ENCODE measurements at places on chromosomes 16 and 17.

- DNase-seq = no peak
These were observed 24.6 kb upstream of the RPH3AL start for GRCh38 chr17:376936-377863.

DNA sequence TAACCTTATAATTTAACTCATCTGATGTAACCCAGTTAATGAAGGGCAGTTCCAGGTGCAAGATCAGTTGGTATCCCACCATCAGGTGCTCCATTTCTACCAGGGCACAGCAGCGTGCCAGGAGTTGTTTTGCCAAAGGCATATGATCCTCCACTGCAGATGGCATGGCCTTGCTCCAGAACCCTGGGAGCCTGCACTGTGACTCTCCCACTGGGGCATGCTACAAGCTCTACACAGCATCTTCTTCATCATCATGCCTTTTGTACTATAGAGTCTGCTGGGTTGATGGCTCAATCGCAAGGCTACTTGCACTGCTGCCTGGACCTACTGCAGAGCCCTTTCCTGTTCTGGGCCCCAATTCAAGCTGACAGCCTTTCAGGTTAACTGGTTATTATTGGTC is 11.3 kb upstream of the MAPT start:
- DNase-seq = no peak

GRCh38 chr17:29914819-29915537 is 15.1 kb downstream of the SSH2 start:
- no peak for DNase-seq

GRCh38 chr16:15493466-15494180 is 59.2 kb downstream of the BMERB1 start:
- no peak for DNase-seq

DNA sequence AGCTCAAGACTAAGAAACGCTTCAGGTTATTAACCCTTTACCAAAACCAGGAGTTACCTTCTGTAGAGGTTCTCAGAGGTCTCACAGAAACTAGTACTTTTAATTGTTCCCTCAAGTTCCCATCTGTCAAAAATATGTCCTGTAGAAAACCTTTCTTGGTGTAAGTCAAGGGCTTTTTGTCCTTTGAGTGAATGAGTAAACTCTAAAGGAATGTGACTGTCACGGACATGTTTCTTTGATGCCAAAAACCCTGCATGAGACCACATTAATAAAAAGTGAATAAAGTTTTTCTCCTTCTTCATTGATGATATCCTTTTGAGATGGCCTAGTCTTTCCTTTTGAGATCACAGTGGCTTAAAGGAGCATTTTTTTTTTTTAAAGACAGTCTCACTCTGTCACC is 102.9 kb downstream of the NLK start:
- no peak for DNase-seq

DNA sequence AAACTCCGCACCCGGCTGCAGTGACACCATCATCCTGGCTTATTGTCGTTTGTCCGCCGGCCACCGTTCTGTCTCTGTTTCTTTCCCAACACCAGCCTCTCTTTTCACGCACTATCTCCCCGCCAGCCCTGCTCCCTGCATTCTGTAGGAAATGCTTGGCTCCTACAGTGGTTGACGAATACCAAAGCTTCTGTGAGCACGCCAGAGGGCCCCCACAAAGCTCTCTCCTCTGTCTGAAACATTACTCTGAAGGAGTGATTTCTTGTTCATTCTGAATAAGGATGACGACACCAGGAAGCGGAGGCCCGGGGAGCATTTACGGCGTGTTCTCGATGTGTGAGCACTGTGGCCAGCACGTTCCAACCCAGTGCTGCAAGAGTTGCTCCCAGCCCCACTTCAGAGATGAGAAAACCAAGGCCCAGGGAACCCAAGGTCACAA is 58.8 kb downstream of the ADCY9 start:
- no peak for DNase-seq

GRCh38 chr16:55147396-55147795 is 176.6 kb upstream of the IRX6 start:
- DNase-seq = no peak

- DNase-seq = no peak
These were observed 220.1 kb downstream of the FOXL1 start for GRCh38 chr16:86798247-86799041.

- no peak for DNase-seq
These were observed 74.4 kb downstream of the SHISA9 start for GRCh38 chr16:12975766-12976165.

DNA sequence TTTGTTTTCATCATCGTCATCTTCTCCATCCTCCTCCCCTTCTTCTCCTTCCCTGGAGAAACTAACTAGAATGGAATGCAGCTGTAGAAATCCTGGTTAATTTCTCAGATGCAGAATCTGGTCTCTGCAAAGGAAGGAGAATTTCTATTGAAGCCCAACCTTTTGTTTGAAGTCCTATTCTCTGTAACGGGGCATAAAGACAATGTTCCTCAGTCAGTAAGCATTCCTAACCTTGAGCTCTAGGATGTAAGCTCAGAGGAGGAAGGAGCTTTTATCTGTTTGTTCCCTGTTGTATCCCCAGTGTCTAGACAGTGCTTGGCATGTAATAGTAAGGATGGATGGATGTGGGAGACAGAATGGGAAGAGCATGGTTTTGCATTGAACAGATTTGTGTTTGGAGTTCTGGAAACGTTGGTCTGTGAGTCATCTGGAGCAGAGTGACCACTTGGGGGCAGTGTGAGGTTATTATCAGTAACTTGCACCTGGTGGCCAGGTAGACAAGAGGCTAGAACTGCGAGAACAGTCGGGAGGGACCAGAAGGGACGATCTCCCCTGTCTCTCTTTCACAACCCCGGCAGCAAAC is 363.7 kb downstream of the SNX29 start:
- no peak for DNase-seq

GRCh38 chr16:4869147-4869805 is 22.0 kb downstream of the UBN1 start:
- DNase-seq = no peak

DNA sequence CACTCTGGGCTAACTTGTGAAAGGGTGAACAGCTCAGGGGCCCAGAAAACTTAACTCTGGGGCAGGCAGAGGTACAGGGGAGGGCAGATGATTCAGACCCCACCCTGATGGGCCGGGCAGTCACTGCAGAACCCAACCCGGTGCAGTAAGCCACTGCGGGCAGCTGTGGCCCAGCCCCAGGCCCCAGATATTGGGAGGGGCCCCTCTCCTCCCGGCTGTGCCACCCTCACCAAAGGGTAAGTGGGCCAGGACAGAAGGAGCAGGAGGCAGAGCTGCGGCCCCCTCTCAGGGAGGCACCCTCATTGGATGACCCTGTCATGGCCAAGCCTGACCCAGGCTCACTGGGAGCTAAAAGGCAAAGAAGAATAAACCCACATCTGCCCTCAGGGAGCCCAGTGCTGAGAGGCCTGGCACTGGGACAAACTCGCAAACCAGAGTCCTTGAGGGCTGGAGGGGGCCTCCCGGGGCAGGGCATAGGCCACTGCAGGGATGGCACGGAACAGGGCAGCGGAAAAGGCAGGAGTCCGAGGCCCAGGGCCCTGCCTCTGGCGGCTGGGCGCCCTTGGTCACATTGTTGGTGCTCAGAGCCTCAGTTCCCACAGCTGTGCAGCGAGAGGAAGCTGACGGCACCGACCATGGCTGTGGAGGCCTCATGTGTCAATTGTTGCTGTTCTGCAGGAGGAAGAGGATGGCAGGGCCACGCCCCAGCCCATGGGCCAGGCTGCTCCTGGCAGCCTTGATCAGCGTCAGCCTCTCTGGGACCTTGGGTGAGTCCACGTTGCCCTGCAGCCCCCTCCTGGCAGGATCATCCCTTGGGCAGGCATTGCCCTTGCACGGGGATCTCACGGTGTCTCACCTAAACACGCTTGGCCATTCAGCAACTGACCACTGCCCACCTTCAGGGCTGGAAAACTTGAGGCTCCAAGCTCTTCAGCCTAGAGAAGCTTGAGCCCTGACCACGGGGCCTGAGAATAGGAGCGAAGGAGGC is 3.1 kb downstream of the ITGB4 start:
- DNase-seq = no peak

GRCh38 chr16:46947900-46948547 is 25.4 kb downstream of the DNAJA2 start:
- peak; percentile 18 for DNase-seq

DNA sequence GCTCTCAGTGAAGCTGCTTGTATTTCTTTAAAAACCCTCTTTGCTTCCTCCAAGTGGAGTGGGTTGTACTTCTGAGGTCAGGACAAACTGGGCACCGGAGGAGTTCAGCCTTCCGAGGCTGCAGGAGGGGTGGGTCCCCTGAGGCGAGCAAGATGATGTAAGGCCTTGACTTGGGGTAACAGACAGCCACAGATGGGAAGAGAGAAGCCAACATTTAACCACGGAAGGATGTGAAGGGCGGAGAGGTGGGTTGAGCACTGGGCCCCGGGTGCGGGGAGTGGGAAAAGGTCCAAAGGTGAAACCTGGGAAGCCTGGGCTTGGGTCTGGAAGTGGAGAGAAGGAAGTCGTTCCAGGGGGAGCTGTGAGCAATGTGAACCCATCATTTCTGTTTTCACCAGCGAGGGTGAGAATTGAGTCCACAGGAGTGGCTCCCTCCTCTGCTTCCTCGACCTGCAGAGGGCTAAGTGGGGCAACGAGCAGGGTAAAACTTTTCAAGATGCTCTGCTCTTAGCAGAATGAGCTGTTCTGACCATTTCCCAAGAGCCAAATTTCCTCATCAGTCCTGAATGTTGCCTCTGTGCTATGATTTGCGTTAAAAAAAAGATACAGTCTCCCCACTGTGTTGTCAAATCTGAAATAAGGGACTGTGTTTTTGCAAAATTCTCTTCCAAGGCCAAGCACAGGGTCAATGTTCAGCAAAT is 137.7 kb upstream of the CRHR1 start:
- DNase-seq = no peak

DNA sequence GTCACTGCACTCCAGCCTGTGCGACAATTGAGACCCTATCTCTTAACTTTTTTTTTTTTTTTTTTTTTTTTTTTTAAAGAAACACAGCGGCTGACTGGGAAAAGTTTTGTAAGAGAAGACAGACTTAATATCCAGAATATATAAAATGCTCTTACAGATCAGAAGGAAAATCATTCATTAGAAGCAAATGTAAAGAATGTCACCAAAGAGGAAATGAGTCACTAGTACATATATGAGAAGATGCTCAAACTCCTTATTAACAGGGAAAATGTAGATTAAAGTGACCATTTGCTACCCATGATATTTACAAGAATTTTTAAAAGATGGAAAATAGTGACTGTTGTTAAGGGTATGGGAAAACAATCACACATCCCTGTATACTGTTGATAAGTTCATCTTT is 48.9 kb downstream of the RABEP1 start:
- no peak for DNase-seq

DNA sequence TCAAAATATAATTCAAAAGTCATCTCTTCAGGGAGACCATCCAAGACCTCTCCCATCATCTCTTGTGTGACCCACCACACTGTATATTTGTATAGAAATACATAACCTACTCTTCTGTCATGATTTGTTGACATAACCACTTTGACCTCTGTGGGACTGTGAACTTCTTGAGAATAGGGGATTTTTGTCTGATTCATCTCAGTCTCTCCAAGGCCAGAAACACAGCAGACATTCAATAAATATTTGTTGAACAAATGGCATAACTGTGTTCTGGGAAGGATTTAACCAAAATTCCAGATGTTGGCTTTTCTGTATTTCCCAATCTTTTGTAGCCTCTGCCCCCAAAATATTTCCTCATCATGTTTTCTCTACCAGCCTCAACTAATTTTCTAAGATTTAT is 169.7 kb downstream of the CDH11 start:
- no peak for DNase-seq

DNA sequence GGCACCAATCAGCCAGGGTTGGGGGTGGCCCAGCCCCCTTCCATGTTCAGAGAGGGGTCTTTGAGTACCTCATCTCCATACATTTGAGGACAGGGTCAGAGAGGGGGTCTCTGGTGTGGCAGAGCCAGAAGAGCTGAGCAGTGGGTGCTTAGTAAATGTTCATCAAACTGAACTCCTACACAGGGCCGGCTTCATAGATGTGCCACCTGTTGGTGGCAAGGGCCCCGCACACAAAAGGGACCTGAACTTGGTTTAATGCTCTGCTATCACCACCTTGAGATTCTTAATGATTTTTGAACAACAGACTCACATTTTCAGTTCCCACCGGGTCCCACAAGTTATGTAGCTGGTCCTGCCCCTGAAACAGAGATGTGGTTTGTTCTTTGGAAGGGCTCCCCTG is 9.0 kb upstream of the C1QL1 start:
- DNase-seq = no peak

GRCh38 chr17:63675607-63676546 is 24.0 kb downstream of the LIMD2 start:
- DNase-seq = no peak

- DNase-seq = no peak
These were observed 73.1 kb downstream of the LMF1 start for GRCh38 chr16:897701-898100.

DNA sequence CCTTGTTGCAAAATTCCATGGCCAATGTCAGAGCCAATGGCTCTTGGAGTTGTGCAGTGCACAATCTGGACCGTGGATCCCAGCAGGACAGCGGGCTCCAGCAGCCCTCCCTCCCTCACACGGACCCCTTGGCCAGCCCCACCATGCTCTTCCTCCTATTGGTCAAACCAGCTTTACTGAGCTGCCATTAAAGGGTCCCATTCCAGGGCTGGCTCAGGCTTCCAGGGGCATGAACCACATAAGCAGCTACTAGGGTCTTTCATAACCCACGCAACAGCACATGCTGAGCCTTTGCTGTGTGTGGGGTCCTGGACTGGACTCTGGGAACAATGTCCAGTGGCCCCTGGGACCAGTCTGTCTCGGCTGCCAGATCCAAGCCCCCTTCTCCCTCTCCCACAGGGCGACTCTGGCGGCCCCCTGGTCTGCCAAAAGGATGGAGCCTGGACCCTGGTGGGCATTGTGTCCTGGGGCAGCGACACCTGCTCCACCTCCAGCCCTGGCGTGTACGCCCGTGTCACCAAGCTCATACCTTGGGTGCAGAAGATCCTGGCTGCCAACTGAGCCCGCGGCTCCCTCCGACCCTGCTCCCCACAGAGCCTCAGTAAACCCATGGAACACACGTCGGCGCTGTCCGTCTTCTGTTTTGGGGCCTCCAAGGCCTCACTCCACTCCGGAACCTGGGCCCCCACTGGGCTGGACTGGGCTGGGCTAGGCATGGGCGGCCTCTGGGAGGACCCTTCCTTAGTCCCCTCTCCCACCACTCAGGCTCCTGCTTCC is 5.7 kb downstream of the CTRB1 start:
- no peak for DNase-seq

DNA sequence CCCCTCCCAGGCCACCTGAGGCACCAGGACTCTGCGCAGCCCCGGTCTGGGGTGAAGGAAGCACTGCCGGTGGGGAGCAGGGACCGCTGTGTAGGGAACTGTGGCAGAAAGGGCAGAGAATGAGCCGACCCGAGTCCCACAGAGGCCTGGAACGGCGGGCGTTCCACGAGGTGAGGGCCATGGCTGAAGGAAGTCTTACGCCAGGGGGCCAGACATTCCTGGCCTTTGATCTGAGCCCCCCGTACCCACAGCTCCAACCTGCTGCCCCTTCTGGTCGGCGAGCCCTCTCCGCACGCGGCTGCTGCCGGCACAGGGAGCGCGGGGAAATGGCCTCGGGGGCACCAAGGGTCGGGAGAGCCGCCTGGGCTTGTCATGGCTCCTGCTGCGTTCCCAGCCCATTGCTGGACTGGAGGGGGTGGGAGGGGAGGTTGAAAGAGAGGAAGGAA is 1.4 kb upstream of the WNT3 start:
- DNase-seq = no peak

- no peak for DNase-seq
These were observed 38.4 kb upstream of the XYLT1 start for GRCh38 chr16:17509194-17509593.

GRCh38 chr17:38585056-38585917 is 20.5 kb downstream of the SRCIN1 start:
- no peak for DNase-seq

GRCh38 chr16:23395732-23396131 is 57.3 kb downstream of the COG7 start:
- DNase-seq = no peak
